Adipose tissue (tissue), 3 donors: ENCODE measurements at places on chromosomes 12 and 14. TPM values are rescaled to one million over a fixed set of nuclear protein-coding genes. Genes with fewer than 3 reads are reported as not detected.

The TMEM119 gene
- polyA plus RNA-seq: 7.0 TPM

The HVCN1 gene
- polyA plus RNA-seq: 1.3 TPM

The KCNMB4 gene
- polyA plus RNA-seq: 1.1 TPM

The MYL2 gene
- polyA plus RNA-seq: 10.7 TPM

The KLRC4 gene
- polyA plus RNA-seq: 0.18 TPM

The ADSS1 gene
- polyA plus RNA-seq: 12.6 TPM

The MDGA2 gene
- not detected for polyA plus RNA-seq

The RAB5B gene
- polyA plus RNA-seq: 66.8 TPM

The SLC39A2 gene
- not detected for polyA plus RNA-seq

The RD3L gene
- polyA plus RNA-seq: not detected

The SERPINA9 gene
- not detected for polyA plus RNA-seq

The KRT3 gene
- not detected for polyA plus RNA-seq

The RND1 gene
- 2.1 TPM for polyA plus RNA-seq

The ZFYVE26 gene
- polyA plus RNA-seq: 2.6 TPM

The NAV3 gene
- 0.31 TPM for polyA plus RNA-seq

The ST8SIA1 gene
- polyA plus RNA-seq: 8.9 TPM

The E2F7 gene
- polyA plus RNA-seq: 0.01 TPM

The MANSC1 gene
- polyA plus RNA-seq: 11.3 TPM

The EXOC3L4 gene
- polyA plus RNA-seq: 1.7 TPM
